ENCODE measurements at places on chromosomes 7 and 10.

DNA sequence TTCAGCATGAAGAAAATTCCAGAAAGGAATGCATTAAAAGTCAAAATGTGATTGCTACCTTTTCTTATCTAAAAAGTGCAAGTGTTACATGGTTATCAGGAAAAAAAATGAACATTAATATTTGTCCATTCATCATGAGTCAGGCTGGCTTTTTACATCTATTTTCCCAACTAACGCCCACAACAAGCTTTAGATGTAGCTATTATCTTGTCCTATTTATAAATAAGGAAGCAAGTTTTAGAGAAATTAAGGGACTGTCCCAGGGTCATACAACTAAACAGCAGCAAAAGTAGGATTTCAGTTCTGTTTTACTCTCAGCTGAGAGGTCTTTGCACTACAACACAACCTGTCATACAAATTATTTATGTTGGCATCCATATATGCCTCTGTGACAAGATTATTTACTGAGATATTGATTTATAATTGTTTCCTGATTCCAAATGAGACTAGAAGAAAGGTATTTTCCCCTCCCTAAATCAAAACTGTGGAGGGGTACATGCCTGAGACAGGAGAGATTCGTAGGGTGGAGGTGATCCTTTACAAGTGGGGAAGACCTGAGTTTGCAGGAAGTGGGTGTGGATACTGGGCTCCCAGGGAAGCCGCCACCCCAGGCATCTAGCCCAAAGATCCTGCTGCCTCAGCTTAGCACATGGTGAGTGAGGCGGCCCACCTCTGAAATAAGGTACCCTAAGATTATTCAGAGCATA, 57.2 kb upstream of the ARID5B start:
- no peak for DNase-seq

- DNase-seq = no peak
These were observed 2.6 kb upstream of the GAD2 start for GRCh38 chr10:26214004-26214403.

- DNase-seq = no peak
These were observed 27.0 kb downstream of the ADRB1 start for GRCh38 chr10:114070710-114071109.

DNA sequence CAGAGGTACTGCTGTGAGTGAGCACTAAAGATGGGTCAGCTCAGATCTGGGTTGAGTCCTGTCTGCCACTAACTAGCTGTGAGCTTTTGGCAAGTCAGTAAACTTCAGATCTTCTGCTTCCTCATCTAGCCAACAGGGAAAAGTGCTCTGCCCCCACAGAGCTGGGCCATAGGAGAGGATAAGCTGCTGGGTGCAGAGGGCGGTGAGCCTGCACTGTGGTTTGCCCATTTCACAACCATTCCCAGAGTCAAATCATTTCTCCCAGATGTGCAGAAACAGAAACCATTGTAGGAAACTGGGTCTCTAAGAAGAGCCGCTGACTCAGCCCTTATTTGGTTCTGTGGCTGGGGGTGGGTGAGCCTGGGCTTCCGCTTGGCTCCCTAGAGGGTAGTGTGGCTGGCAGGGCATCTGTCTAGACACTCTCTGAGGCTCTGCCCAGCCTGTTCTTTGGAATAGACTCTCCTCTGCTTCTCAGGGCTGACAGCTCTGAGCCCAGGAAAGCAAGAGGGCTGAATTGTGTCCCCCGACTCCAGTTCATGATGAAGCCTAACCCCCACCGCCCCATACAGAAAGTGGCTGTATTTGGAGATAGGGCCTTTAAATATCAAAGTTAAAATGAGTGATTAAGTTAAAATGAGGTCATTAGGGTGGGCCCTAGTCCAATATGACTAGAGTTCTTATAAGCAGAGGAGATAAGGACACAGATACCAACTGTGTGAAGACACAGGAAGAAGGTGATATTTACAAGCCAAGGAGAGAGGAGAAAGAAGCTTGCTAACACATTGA, 29.5 kb upstream of the ARHGAP22 start:
- peak; percentile 46 for DNase-seq

GRCh38 chr10:133069033-133069525, 18.6 kb upstream of the ADGRA1 start:
- no peak for DNase-seq

DNA sequence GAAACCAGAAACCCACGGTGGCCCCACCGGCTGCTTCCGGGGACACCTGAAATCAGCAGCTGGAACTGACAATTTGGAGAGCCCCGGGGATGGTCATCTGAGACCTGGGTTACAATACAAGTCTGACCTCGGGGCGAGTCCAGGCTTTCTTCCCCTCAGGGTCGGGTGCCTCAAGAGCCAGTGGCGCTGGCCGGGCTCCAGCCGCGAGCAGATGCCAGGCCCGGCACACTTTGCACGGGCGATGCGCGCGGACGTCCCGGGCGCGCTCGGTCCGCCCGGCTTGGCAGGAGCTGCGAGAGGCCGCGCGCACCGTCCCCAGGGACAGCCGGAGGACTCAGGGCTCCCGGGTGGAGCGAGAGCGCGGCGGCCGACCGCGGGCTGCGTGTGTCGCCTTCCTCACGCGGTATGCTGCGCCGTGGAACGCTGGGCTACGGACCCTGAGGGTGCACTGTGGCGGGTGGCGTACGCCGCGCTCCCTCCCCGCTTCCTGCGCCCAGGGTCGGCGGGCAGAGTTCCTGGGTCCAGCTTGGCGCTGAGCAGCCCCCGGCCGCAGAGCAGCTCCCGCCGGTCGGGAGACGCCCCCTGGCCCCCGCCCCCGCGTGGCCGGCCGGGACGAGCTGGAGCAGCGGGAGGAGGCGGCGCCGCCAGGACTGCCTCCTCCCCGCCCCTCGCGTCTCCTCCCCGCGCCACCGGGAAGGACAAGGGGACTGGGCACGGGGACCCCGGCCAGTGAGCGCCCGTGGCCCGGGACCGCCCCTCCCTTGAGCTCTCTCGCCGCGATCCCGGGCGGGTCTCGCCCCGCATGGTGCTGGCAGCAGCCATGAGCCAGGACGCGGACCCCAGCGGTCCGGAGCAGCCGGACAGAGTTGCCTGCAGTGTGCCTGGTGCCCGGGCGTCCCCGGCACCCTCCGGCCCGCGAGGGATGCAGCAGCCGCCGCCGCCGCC, at the start of gene RBM20:
RBM20 (plus strand) TSS at position 684 of the 945 bp plus-strand sequence; CDS start at position 803, 119 bp downstream.
- DNase-seq = peak; percentile 70

DNA sequence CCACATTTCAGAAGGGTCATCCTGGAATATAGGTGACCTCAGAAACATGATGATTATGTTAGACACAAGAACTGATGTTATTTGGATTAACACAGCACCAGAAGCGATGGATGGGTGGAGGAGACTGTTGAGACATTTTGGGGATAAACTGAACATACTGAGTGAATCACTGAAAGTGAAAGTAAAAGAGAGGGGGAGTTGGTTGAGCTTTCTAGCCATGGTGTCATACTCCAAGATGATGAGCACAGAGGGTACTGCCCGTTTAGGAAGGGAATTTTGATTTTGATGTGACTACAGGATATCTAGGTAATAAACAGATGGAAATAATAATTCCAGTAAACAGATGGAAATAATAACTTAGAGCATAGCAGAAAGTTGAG, 248.0 kb upstream of the NPY start:
- no peak for DNase-seq

GRCh38 chr7:40885503-40885902, 750.7 kb downstream of the SUGCT start:
- no peak for DNase-seq

DNA sequence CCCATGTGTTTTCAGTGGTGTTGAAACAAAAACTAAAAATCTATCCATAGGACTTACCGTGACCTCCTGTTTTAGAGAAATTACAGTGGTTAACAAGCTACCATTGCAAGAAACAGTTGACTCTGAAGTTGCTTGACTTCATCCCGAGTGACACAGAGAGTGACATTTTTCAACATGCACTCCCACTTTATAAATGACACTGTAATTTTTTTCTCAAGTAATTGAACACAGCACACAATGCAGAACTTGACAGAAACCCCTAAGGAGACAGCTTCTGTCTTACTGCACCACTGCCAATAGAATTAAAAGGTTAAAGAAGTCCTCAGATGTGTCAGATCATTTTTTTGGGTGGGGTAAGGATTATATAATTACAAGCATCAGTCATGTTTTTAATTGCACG, 246.1 kb downstream of the CELF2 start:
- DNase-seq = no peak

GRCh38 chr10:114375047-114375446, 29.3 kb downstream of the AFAP1L2 start:
- DNase-seq = no peak

GRCh38 chr7:5610500-5611186, 170.8 kb downstream of the RNF216 start:
- no peak for DNase-seq

DNA sequence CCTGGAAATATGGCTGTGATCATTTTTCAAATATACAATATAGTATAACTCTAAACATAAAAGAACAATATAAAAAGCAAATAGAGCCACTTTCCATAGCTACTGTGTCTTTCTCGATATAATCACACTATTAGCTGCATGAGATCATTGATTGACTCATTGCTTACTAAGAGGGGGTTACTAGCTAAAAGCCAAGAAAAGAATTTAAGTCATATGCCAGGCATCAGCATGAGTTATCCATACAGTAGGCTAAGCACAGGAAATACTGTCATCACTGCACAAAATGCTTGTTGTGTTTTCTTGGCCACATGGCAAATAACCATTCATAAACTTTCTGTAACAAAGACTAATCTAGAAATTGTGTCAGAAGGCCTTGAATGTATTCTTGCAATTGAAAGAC, 18.8 kb upstream of the ABCB5 start:
- no peak for DNase-seq

- peak; percentile 90 for DNase-seq
These were observed at the start of gene GNG11 for GRCh38 chr7:93921607-93922566. Gene GNG11, plus strand, starts transcription at chr7:93921735. Its CDS starts 403 bp downstream, at chr7:93922138.

DNA sequence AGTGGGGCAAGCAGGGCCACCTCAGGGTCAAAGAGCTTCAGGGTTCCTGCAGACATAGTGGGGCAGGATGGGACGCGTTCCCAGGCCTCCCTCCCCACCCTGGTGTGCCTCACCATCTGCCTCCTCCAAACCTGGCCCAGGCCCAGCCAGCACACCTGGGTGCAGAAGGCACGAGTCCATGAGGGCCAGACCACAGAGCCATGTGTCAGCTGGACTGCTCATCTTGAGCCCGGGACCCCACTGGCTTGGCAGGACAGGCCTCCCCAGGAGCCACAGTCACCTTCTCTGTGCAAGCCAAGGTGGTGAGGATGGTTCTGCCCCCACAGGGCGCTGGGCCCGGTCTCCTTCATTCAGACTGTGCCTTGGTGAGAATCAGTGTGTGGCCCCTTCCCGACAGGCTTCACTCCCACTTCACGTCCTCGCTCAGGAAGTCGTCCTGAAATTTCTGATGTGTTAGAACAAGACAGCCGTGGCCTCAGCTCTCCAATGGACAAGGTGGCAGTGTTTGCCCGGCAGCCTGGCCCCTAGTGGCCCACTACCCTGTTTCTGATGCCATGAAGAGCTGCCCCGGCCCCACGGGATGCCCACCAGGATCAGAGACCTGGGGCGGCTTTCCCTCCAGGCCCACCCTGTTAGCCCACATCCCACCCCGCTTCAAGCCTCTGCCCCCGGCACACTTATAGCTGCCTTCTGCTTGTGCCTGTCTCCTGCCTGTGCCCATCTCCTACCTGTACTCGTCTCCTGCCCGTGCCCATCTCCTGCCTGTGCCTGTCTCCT, 59.6 kb upstream of the EBF3 start:
- no peak for DNase-seq

DNA sequence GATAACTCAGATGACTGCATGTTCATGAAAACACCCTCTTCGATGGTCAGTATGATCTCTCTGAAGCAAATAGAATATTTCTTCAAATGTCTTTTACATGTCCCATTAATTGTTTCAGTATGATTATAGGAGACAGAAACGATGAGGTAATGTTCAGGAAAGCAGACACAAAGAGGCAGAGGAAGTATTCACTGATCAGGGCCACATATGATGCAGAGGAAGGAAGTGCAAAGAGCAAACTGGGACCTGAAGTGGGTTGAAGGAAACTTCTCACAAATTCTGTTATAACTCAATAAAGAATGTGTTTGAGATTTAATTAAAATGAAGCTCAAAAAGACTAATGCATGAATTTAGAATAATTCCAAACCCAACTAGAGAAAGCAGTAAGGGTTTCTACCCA, 70.5 kb downstream of the TES start:
- DNase-seq = no peak

GRCh38 chr10:122096705-122097104, 107.7 kb downstream of the TACC2 start:
- DNase-seq = no peak

GRCh38 chr10:102970562-102971340, 52.7 kb downstream of the CNNM2 start:
- DNase-seq = no peak

DNA sequence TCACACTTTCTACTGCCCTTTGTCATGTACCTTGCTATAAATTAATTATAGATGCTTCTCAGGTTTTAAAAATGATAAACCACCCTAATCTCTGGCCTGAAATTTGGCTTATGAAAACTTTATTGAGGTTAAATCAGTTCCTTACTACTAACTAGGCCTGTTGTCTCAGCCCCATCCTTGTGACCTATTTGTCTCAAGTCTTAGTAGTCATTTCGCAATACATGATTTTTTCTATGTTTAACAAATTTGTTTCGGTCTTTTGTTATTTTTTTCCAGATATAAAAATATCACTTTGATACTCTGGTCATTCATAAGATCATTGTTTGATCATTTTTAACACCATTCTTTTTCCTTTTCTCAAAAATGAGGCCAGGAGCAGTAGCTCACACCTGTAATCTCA, 411.6 kb downstream of the GFRA1 start:
- no peak for DNase-seq

DNA sequence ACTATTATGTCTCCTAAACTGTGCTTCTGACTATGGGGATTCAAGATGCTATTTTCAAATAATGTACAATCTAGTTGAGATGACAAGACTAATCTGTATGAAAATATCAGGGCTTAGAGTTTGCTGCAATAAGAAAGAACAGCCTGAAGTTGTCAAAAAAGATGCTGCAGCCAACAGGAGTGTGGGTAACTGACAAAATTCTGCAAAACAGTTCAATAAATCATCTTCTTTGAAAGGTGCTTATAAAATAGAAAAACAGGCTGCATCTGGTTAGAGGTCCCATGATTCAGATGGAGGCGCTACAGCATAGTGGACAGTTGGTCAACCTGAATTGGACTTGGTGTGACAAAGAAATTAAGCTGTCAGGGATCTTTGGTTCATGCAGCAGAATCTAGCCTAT, 511.0 kb downstream of the XPNPEP1 start:
- no peak for DNase-seq
